ENCODE measurements at places on chromosomes 1 and 21. TPM values are rescaled to one million over a fixed set of nuclear protein-coding genes. Genes with fewer than 3 reads are reported as not detected.
A peak's percentile ranks its signal among the peaks of the same experiment; 100 is the strongest.

TEX38 gene
- total RNA-seq = not detected

DNA sequence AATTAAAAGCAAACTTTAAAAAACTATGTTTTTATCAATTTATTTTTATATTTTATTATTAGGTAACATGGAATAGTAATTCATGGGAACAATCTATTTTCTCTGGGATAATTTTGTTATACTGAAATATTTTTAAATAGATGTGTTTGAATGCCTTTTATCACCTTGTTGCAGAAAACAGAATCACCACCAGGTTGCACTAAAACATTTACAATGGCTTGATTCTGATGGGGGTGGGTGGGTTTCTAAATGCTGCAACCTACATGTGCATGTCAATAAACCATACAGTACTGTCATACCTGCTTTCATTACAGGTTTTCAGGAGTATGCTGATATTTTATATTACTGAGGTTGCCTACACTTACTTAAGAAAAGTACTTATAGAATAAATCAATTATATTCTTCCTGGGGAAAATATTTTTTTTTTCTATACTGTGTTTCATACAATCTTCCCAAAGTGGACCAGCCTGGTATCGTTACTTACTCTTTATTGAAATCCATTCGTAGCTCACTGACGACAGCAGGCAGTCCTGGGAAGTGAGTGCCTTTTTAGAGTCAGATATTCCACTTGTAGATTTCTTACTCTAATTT is 132.8 kb downstream of the PTPRC start:
- no peak for DNase-seq

DNA sequence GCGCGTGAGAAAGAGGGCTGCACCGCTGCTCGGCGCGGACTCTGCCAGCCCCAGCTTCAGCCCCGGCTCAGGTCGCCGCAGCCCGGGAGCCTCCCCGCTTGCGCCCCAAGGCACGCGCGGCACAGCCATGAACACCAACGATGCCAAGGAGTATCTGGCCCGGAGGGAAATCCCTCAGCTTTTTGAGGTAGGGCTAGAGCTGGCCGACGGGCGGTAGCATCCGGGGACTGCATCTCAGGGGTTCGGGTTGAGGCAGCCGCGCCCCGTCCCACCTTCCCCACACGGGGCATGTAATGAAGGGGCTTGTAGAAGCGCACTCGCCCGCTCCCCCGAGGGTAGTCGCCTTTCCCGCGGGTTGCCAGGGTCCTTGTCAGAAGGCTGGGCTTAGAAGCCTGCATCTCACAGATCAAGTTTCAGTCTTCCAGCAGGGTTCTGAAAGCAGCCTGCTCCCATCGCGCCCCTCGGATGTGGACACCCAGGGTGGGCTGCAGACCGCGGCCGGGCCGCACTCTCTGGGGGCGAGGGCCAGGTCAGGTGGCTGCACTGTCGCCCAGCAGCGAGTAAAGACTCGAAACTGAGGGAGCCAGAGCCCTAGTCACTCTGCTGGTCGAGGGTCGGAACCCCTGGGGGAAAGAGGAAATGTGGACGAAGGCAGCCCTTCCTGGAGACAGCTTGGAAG is 507 bp downstream of the AK5 start:
- DNase-seq = peak; percentile 59

- DNase-seq = no peak
Observed at GRCh38 chr21:38853421-38853919, 47.7 kb downstream of the ETS2 start.

- DNase-seq = no peak
Observed at GRCh38 chr21:41691205-41692184, 75.4 kb downstream of the RIPK4 start.

CXADR gene
- 3.0 TPM for total RNA-seq

GJA5 gene
- 19.6 TPM for total RNA-seq

- DNase-seq = no peak
Observed at GRCh38 chr1:101613546-101613945, 376.7 kb downstream of the S1PR1 start.

TRIM46 gene
- 4.8 TPM for total RNA-seq

- no peak for DNase-seq
Observed at GRCh38 chr1:63665410-63665809, 72.2 kb downstream of the PGM1 start.

DNA sequence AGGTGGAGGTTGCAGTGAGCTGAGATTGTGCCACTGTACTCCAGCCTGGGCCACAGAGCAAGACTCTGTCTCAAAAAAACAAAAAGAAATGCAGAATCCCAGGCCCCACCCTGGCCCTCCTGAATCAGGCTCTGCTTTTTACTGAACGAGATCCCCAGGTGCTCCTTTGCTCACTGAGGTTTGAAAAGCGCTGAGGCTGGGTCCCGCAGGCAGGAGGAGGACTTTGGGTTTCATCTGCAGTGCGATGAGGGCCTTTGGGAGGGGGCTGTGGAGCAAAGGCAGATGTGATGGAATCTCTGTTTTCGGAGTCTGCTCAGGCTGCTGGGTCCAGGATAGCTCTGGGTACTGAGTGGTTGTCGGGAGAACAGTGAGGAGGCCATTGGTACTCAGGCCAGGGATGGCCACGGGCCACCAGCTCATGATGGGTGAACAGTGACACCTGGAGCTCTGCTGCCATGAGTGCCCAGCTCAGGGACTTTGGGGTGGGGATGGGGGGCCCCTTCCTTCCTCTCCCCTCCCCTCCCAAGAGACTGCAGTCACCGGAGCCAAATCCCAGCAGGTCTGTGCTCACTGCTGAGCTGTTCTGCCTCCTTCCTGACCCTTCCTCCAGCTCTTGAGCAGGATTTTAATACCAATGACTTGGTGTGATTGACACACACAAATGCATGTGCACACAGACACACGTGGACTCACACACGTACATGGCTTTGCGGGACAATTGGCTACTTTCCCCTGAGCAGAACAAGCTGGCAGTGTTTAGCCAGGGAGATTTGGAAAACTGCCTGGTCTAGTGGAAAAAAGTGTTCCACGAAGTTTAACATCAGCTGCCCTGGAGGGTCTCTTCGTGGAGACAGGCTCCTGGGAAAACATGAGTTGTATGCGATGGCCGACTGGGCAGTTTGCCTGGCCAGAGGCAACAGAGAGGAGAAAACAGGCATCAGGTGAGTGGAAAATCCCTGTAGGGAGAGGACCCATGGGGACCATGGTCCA is 3.6 kb upstream of the DHRS3 start:
- DNase-seq = no peak

DNA sequence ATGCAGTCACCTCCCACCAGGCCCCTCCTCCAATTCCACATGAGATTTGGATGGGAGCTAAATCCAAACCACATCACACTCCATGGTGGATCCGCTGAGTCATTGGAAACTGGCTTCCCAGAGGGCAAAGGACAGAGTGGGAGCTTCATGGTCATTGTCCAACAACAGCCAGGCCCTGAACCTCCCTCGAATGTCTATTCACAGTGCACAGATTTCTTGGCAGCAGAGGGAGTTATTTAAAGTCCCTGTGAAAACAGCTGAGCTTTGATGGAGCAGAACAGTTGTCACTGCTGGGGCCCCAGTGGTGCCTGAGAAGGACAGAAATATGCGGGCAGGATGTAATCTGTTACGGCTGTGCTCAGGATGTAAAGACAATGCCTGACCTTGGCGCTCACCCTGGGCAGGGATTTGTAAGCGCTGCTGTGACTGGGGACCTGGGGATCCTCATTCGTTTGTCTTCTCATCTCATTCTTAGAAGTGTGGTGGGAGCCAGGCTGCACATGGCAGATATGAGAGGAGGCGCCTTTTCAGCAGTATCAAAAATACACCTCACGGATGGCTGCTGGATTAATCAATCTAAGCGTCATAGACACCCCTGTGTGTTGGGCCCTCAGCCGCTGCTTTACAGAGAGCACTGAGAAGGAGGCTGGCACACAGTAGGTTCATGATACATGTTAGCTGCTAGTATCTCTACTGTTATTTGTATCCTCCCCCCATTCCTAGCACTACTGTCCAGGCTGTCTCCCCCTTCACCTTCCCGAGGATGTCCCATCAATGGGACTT is 439.4 kb downstream of the PTPRU start:
- DNase-seq = peak; percentile 18

GRCh38 chr21:22450507-22450906 is 1452.3 kb downstream of the NCAM2 start:
- DNase-seq = no peak

C1orf94 gene
- not detected for total RNA-seq

DNA sequence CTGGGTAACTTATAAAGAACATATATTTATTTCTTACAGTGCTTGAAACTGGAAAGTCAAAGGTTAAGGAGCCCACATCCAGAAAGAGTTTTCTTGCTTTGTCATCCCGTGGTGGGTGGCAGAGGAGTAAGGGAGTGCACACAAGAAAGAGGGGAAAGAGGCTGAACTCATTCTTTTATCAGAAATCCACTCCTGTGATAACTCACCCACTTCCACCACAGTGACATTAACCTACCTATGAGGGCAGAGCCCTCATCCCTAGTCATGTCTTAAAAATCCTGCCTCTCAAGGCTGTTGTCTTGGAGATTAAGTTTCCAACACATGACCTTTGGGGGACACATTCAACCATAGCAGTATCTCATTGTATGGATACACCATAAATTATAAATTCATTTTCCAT is 32.5 kb upstream of the RGS4 start:
- DNase-seq = no peak

DNA sequence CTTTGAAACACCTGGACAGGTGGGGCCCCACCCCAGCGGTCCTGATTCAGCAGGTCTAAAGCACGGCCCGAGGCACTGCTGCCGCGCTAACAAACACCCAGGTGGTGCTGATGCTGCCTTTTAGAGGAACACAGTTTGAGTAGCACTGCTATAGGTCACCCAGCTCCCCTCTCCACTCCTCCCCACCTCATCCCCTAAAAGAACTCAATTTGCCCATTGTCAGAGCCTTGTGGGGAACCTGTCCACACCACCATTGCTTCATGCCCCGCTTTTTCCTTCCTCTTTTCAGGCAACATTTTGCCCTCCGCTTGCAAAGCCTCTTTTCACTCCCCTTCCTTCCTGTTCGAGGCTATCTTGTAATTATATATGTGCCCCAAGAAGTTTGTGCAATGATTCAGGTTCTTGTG is 26.2 kb upstream of the PADI4 start:
- no peak for DNase-seq

PUM1 gene
- total RNA-seq = 144 TPM

GRCh38 chr1:54777431-54777830 is 13.1 kb upstream of the PARS2 start:
- no peak for DNase-seq

- no peak for DNase-seq
Observed at GRCh38 chr1:202017749-202018467, 7.5 kb downstream of the ELF3 start.

UMODL1 gene
- not detected for total RNA-seq

GRCh38 chr1:43034778-43035177 is 76.1 kb upstream of the SLC2A1 start:
- no peak for DNase-seq

KHDC4 gene
- 65.4 TPM for total RNA-seq

DNA sequence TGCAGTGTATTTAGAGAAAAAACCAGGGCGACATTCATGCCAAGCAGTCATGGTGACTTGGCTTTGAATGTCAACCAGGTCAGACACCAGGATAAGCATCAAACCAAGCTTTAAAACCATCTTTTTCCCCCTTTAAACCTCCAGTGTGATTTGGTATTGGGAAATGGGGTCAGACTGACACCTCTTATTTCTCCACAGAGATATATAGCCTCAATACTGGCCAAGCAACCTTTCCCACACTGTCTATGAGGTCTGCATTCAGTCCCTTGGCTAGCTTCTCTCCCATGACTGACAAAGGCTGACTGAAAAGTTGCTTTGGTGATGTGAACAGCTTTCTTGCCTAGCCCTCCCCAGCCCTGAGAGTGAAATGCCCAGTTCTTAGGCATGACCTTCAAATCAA is 21.7 kb downstream of the GPR3 start:
- DNase-seq = no peak

SAMD13 gene
- total RNA-seq = 0.76 TPM

DNA sequence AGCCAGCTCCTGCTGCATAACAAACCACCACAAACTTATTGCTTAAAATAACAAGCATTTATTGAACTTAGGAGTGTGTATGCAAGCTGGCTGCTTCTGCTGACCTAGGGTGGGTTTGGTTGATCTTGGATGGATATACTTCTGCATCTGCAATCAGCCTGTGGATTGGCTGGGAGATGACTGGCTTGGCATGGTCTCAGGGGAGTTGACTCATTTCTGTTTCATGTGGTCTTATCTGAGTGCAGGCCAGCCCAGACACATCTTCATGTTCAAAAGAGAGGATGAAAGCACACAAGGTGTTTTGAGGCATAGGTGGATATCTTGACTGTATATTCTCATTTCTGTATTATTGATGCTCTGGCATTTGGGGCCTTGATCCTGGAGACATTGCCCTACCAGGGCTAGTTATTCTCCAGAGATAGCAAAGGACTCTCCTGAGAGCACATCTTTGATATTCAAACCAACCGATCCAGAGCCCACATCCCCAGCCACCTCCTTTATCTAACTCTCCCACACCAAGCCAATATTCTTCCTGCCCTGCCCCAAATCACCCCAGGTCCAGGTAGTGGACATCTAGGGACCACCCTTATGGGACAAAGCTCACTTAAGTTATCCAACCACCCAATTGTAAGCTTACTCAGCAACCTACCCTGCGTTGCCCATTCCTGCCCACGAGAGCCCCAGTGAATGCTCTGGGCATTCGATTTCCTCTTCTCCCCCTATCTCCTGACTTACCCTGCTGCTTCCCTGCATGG is 350.8 kb downstream of the PTPRU start:
- DNase-seq = no peak

GRCh38 chr1:192477630-192478029 is 97.9 kb upstream of the RGS1 start:
- no peak for DNase-seq

ADGRL4 gene
- total RNA-seq = 50.1 TPM

RNU1-4 gene
- total RNA-seq = 13,769 TPM

- DNase-seq = no peak
Observed at GRCh38 chr1:22237433-22238093, 94.7 kb upstream of the WNT4 start.

DNA sequence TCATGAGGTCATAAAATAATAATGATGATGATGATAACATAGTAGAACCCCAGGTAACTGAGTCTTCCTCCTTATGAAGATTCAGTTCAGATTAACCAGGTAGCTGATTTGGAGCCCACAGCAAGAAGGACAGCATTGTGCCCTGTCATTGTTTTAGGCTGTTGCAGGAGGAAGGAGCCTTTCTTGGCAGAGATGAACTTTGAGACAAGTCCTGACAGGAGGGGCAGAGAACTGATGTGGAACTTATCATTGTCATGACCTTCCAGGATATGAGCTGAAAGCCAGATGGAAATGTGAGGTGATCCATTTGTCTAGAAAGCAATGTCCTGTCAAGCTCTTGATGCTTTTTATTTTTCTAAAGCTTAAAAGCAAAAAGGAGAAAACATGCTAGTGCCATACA is 132.6 kb upstream of the COA6 start:
- no peak for DNase-seq

DOCK7 gene
- total RNA-seq = 101 TPM

- no peak for DNase-seq
Observed at GRCh38 chr21:30146558-30147282, 19.9 kb downstream of the CLDN17 start.
